ENCODE measurements at places on chromosomes 3 and 15.

- DNase-seq: no peak
Observed at GRCh38 chr3:74605437-74605836, 9.0 kb downstream of the CNTN3 start.

GRCh38 chr3:152328841-152329240 lies 60.1 kb downstream of the MBNL1 start:
- no peak for DNase-seq

DNA sequence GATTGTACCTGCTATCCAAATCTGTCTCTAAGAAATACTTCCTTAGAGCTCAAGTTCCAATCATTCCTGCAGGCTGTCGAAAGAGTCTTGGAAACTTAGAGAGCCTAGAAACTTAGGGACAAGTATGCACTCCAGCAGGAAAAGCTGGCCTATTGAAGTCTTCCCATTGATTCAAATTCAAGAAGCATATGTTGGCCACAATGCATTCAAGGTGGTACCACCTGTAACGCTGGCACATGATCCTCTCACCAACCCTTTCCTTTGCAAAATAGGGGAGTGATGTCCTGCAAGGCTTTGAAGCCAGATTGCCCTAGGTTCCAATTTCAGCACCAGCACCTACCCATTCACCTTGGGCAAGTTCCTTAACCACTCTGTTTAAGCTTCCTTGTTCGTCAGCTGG lies 6.0 kb downstream of the ADAMTS9 start:
- no peak for DNase-seq

- no peak for DNase-seq
Observed at GRCh38 chr3:188557235-188557634, 403.3 kb downstream of the LPP start.

DNA sequence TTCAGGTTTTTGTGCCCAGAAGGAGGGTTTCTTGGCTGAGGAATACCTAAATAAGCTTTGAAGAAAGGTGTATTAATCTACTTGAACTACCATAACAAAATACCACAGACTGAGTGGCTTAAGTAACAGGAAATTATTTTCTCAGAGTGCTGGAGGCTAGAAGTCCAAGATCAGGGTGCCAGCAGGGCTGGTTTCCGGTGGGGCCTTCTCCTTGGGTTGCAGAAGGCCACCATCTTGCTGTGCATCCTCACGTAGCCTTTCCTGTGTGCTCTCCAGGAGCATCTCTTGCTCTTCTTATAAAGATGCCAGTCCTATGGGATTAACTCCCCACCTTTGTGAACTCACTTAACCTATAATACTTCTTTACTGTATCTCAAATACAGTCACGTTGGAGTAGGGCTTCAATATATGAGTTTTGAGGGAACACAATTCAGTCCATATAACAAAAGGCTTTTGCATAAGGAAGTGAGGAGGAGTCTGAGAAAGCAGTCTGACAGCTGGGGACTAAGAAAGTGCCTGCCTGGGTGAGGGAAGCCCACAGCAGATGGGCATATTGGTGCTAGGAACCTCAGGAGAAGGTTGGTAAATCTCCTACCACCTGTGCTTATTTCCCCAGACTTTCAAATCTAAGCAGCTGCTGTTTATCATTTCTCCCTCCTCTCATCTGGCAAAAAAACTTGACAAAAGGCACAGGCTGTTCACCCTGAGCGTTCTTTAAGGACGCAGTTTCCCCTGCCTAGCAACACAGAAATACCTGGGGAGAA lies 89.6 kb upstream of the CBLB start:
- no peak for DNase-seq

- no peak for DNase-seq
Observed at GRCh38 chr3:144815655-144816054, 844.0 kb downstream of the DIPK2A start.

- DNase-seq: no peak
Observed at GRCh38 chr15:45121706-45122417, 7.7 kb downstream of the DUOXA2 start.

GRCh38 chr15:98954411-98954810 lies 53.2 kb downstream of the PGPEP1L start:
- no peak for DNase-seq

GRCh38 chr15:83559310-83559966 lies 94.5 kb upstream of the ADAMTSL3 start:
- DNase-seq: no peak

DNA sequence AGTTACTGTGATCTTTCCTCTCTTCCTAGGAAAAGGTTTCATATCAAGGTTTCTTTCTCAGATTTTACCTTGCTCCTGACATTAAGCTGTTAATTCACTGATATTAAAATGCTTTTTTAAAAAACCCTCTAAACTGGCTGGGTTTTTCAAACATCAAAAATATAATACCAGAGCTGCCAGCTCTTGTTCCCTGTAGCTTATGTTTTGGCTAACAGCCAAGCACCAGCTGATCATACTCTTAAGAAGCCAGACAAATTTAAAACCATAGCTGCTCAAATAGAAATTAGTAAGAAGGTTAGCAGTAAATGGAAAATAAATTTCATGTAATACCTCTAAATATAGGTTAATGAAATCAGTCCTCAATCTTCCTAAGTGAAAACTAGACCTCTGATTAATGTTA lies 657.5 kb downstream of the GRM7 start:
- DNase-seq: no peak

DNA sequence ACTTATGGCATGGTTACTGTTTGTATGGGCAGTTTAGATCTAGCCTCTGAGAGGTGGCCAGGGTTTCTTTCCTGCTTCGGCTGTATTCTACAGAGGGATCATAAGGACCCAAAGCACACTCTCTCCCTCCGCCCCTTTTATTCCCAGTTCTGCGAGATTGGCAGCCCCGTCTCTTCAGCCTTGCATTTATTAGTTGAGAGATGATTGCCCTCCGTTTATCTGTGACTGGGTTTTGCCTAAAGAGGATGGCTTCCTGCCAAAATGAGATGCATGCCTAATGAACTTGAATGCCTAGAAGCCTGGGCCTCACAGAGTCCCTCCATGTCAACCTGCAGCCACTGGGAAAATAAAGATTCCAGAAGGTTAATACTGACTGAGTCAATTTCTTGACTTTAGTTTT lies 97.1 kb upstream of the CHL1 start:
- no peak for DNase-seq

GRCh38 chr3:17901893-17902292 lies 159.5 kb upstream of the TBC1D5 start:
- no peak for DNase-seq

DNA sequence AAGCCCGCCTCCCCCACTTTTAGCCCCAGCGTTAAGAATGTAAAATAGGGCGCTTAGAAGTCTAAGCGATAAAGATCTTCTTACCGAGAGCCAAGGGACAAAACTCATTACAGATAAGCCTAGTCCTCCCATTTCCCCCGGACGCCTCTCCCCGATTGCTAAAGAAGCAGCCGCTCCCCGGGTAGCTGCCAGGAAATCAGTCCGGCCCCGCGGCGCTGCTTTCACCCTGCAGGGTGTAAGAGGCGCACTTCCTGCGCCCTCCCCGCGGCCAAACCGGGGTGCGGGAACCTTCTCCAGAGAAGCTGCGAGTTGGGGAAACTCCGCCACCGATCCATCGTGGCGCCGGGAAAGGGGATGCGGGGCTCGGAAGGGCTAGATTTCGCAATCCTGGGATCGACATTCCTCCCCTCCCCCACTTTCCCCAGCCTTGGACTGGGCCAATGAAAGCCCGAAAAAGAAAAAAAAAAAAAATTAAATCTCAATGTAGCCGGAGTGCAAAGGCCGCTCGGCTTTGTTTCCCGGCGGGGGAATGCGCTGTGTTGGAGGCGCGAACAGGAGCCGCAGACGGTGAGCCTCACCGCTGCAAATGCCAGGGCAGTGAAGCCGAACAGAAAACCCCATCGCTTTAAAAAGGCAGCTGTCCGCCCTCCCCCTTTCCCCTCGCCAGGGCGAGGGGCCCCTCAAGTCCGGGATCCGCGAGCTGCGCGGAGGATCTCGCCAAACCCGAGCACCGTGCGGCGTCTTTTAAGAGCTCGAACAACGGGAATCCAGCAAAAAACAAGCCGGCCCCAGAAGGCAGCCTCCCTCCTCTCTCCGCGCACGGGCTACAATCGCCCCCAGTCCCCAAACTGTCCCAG lies 626 bp upstream of the PTPRG start:
- DNase-seq: no peak

DNA sequence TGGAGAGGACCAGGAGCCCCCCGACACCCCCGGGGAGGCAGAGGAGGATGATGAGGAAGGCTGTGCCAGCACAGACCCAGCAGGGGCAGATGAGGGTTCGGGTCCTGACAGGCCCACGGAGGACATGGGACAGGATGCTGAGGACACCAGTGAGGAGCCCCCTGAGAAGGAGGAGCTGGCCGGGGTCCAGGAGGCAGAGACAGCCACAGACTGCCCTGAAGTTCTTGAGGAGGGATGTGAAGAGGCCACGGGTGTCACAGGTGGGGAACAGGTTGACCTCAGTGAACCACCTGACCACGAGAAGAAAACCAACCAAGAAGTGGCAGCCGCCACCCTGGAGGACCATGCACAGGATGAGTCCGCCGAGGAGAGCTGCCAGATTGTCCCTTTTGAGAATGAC lies 909 bp downstream of the FGD5 start:
- DNase-seq: no peak

DNA sequence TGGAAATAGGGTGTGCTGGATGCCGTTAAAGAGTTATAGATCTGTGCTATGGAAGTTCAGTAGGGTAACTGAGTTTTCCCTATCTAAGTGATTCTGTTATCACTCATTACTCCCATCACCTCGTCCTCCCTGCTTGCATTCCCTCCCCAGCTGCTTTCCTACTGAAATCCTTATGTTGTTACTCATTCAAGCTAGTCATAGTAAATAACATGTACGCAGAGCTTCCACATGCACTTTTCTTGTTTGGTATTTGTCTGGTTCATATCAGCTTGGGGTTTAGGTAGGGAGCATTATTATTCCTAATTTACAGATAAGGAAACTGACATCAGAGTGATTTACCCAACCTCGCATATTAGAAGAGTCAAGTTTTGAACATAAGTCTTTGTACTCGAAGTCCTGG lies 135.1 kb downstream of the HCN4 start:
- no peak for DNase-seq

- no peak for DNase-seq
Observed at GRCh38 chr3:112096176-112096575, 10.0 kb downstream of the C3orf52 start.

DNA sequence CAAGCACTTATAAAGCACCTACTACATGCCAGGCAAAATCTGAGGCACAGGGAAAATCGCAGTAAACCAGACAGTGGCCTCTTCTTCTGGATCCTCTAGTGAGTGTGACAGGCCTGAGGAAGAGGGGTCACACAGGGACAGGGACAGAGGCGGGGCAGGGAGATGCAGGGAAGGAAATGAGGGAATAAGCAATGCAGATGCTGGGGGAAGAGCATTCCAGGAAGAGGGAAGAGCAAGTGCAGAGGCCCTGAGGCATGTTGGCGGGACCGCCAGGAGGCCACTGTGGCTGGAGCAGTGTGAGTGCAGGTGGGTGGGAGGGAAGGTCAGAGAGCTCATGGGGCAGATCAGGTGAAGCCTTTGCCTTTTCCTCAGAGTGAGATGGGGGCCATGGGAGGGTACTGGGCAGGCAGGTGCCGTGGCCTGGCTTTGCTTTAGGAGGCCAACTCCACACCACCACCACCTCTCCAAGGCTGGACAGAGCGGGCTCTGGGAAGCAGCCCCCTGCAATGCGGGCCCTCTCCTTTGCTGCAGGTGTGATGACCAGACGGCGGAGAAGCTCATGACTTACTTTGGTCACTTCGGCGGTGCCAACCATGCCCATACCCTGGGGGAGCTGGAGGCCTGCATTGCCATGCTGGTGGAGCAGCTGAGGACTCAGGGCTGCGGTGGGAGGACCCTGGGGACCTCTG lies 26.8 kb upstream of the GP9 start:
- DNase-seq: no peak

DNA sequence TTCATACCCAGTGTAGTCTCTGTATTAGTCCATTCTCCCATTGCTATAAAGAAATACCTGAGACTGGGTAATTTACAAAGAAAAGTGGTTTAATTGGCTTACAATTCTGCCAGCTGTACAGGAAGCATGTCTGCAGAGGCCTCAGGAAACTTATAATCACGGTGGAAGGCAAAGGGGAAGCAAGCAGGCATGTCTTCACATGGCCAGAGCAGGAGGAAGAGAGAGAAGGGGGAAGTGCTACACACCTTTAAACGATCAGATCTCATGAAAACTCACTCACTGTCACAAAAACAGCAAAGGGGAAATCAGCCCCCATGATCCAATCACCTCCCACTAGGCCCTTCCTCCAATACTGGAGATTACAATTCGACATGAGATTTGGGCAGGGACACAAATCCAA lies 6.3 kb upstream of the PARP14 start:
- no peak for DNase-seq

DNA sequence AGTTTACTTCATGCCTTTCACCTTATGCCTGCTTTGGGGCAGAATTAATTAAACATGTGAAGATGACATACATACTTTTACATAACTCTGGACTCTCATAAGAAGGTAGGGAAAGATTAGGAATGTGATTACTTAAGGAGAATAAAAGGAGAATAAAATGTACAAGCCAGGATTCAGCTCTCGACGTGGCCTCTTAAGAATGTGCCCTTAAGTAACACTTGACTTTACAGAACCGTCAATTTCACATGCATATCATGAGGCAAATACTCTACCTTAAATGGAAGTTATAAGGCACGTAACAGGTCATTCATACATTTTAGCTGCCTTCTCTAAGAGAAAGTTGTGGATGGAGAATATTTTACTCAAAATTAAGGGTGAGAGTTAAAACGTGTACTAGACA lies 263.7 kb upstream of the LMCD1 start:
- DNase-seq: no peak

DNA sequence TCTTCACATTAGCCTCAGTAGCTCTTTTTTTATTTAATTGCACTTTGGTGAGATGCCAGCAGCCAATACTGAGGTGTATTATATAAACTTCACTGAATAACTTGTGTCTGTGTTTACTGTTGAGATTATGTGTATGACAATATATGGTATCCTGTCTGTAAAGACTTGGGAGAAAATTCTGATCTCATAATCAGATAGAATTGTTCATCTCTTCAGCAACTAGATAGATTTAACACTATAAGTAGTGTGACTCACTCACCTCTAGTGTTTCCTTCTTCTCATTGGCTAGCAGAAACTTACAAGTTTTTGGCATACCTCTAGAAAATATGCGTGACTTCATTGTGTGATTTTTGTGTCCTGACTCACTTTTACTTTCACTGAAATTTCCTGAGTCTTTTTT lies 67.6 kb upstream of the TGFBR2 start:
- no peak for DNase-seq

DNA sequence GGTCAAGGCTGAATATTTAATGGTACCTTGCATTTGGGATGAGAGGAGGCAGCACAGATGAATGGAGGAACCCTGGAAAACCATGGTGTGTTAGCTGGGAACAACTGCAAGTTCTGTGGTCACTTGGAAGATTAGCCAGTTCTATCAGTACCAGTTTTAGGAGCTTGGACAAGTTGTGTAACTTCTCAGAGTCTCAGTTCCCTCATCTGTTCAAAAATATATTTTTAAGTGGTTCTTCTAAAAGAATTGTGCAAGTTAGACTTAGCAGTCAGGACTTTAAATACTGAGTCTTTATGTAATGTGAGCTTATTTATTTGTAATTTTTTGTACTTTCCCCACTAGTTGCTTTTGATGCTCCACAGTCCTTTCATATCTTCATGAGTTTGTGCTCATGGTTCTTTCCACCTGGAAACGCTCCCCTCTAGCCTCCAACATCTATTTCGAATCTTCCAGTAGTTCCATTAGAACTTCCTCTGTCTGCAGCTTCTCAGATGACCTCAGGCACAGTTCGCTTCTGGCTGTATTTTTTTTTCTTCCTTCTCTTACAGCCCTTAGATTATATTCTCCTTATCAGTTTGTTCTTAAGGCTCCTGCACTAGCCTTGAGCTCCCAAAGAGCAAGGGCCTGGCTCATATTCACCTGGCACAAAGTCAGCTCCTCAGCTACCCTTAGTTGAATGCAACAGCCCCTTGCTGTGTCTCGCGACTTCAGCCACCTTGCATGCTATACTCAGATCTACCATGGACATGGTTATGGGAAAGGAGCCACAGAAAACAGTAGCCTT lies 27.1 kb downstream of the ITPR1 start:
- DNase-seq: no peak

Data from CD8-positive, alpha-beta T cell (primary cell).